ENCODE measurements at places on chromosomes 4 and X.

- DNase-seq: no peak
Observed at GRCh38 chr4:18051281-18051680, 29.7 kb upstream of the LCORL start.

DNA sequence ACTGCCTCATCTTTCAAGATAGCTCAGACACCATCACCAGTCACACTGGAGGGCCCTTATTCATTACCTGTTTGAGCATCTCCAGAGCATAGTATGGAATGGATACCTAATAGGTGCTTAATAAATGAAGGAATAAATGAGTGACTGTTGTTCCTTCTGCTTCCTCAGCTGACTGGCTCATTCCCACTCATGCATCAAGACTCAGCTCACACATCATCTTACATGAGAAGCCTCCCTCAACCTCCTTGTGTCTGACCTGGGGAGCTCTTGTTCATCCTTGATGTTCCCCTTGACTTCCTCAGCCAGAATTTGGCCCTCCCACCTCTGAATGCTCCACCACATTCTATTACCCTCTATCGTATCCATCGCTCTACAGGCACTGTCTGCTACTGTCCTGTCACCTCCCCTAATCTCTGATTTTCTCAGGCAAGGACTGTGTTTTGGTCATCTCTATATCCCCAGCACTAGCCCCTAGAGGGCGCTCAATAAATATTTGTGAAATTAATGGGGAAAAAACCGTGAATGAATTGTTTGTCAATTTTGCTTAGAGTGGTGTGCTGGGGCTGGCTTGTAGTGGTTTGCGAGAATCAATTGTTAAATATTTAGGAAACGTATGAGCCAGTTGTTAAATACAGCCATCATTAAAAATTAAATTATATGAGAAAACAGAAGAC is 88.3 kb downstream of the NHSL2 start:
- DNase-seq: no peak

DNA sequence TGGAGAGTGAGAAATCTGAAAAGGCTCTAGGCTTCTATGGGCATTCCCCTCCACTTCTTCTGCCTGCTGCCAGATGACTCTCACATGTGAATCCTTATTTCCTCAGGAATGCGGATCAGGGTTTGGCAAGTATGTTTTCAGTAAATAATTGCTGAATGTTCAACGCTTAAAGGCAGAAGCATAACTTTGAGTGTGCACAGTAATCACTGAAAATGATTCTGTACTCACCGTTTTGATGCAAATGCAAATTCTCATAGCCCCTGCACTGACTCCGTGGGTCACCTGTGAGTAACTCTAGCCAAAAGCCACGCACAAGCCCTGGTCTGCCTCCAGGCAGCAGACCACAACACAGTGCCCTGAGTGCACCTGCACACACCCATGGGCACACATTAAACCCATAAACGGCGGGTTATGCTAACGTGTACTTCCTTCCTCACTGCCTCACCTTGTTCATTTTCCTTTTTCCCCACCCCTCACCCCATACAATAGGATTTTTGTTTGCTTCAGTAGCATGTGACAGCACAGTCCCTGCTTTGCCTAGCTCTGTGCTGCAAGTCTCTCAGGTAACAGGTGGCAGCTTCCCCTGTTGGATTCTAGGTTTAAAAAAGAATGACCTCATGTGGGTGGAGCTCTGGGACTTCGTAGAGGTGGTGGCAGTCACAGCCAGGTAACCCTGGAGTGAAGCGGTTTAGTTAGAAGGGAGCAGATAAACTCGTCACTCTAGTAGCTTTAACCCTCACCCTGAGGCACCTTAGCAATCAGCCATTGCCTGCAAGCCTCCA is at the start of gene ARHGEF38:
ARHGEF38 (plus strand) TSS at position 656 of the 782 bp plus-strand sequence. CDS start 146 bp downstream, outside the sequence.
- DNase-seq: no peak

DNA sequence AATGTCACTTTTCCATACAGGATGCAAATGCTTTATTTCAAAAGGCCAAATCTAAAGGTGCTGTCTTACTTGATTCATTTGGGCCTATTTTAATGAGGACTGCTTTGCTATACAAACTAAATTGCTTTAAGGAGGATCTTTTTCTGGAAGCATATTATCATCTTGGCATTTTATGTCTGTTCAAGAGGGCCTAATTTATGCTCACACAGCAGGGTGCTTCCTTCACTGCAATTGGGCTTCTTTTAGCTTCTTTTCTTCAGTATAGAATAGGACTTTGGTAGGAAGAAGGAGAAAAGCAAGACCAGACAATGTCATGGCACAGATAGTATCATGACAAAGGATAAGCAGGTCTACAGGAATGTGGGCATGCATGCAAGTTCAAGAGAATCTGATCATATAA is 222.4 kb upstream of the ANKRD50 start:
- no peak for DNase-seq

DNA sequence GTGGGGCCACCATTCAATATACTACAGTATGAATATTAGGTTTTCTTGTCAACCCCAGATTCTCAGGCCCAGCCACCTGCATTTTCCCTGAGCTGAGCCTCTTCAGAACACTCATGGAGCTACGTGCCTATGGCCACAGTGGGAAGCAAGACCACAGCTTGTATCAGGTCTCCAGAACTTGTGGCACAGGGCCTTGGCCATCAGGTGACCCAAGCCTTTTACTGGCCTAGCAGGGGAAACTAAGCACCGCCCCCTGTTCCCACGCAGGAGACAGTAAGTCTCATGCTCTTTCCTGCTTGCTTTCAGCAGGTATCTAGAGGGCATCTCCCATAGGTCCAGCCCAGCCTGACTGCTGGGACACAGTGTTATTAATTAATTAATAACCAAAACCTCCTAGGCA is 138.4 kb upstream of the MAMLD1 start:
- DNase-seq: no peak

GRCh38 chr4:165248102-165248501 is 40.7 kb downstream of the KLHL2 start:
- no peak for DNase-seq

- no peak for DNase-seq
Observed at GRCh38 chr4:185171373-185172071, 28.5 kb downstream of the SLC25A4 start.

DNA sequence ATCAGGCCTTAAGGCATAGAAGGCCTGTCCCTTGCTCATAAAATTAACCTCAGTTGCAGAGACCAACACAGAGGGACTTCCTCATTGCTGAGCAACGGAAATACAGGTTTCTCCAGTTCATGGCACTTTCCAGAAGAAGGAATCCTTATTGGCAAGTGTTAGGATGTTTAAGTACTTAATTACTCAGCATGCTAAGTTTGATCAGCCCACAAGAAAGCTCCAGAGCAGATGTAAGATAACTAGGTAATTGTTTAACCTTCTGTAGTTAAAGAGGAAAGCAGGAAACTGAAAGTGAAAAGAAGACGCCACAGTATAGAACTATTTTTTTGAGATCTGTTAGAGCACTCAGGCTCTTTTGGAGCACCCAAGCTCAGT is 33.5 kb downstream of the SMS start:
- DNase-seq: no peak

- no peak for DNase-seq
Observed at GRCh38 chr4:148749403-148749802, 307.2 kb upstream of the NR3C2 start.

DNA sequence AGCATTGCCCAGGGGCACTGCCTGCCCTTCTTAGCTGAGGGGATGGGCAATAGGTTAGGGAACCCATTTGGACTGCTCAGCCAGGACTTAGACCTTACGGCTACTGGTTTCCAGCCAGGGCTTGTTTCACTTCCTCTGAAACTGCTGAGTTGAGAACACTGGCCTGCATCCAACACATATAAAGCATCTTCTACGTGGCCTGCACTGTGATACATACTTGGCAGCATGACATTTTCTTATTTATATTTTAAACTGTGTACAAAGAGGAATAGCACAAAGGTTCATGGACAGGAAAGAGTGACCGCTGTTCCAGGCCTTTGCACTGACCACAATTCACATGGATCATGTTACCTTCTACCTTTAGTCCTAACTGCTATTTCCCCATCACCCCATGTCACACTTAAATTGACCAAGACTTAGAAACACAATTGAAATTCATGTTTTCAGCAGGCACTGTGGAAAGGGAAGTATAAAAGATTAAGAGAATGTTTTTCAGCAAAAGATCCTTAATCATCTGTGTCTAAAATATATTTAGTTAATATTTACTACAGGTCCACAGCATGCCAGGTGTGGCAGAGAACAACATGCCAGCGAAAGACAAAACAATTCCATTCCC is 43.7 kb downstream of the NLGN4X start:
- DNase-seq: peak; percentile 79

GRCh38 chr4:3411676-3412075 is 30.1 kb upstream of the HGFAC start:
- DNase-seq: no peak

DNA sequence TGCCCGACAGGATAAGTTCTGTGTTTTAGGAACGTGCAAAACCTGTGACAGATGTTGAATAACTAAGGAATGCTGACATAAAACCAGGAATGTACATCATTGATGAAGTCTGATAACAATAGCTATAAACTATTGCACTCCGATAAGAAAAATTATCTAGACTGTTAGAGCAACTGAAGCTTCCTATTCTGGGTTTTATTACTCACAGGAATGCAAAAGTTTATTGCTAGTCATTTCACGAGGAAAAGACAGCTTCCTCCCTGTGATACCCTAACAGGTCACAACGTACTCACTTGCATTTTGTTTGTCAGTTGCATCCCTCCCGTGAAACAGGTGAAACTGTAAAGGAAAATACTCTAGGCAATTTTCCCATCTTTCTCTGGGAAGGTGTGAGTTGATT is 65.9 kb downstream of the CLDN22 start:
- no peak for DNase-seq

- DNase-seq: peak; percentile 81
Observed at GRCh38 chrX:107731831-107732502, 43.6 kb downstream of the TSC22D3 start.

DNA sequence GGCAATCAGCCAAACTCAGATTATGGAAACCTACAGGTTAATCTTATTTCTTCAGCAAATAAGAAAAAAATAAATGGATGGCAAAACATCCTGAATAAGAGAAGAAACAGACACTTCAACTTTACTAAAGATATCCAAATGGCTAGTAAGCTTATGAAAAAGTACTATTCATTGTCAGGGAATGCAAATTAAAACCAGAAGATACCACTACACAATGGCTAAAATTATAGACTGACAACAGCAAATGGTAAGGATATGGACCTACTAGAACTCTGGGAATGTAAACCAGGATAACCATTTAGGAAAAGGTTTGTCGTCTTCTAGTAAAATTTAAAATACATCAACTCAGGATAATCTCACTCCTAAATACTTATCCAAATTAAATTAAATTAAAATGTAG is 24.3 kb downstream of the GRSF1 start:
- DNase-seq: no peak

- DNase-seq: no peak
Observed at GRCh38 chr4:185204238-185204910, 574 bp upstream of the CFAP97 start.

DNA sequence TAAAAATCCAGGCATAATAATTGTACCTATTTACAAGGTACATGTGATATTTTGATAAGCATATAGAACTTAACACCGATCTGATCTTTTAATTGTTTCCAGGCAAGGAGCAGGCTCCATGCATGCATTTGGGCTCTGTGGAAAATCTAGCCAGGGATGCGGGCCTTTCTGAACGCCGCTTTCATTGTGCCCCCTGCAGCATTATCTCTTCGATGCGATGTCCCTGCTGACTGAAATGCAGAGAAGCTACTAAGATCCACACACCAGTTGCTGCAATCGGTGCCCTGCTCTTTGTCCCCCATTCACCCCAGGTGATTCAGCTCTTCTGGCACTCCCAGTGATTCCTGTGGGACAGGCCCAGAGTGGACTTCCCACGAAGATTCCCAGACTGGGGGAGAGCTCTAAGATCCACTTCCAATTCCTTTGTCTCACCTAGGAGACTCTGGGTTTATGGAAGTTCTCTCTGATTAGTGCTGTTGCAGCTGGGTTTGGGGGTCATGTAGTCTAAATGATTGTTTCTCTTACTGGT is 254.3 kb upstream of the AGA start:
- DNase-seq: no peak

- no peak for DNase-seq
Observed at GRCh38 chr4:147596377-147596776, 20.8 kb upstream of the TMEM184C start.

- DNase-seq: peak; percentile 51
Observed at GRCh38 chrX:155857561-155857960, 23.6 kb upstream of the VAMP7 start.

DNA sequence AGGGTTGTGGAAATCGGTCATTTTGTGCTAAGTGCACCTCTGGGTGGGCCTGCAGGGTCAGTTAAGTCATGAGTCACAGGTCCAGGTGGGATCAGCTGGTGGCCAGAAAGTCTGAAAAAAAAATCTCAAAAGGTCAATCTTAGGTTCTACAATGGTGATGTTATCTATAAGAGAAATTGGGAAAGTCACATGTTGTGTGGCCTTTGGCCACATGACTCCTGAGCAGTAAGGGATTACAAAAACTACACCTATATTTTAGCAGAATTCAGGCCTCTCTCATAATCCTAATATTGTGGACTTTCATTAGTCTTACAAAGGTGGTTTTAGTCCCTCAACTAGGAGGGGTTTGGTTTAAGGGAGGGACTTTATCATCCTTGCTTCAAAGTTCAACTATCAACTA is 59.1 kb downstream of the UCHL1 start:
- DNase-seq: no peak

GRCh38 chr4:52661966-52662690 is 3.0 kb upstream of the USP46 start:
- DNase-seq: no peak

GRCh38 chrX:52277666-52278065 is 91.2 kb upstream of the XAGE2 start:
- no peak for DNase-seq

DNA sequence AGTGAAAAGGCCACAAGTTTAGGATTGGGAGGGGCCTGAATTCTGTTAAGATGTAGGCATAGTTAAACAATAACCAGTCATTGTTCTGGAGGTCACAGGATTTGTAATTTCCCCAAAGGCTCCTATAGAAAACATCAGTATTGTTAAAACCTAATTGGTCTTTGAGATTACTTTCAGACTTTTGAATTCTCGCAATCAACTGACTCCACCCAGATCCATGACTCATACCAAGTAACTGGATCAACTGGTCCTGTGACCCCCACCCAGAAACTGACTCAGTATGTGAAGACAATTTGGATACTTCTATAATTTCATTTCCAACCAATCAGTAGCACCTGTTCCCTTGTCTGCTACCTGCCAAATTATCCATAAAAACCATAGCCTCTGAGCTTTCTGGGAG is 28.4 kb downstream of the MAGEB16 start:
- no peak for DNase-seq
